Hindlimb muscle (tissue), 1 donor: ENCODE measurements at places on chromosomes 12 and 14. TPM values are rescaled to one million over a fixed set of nuclear protein-coding genes. Genes with fewer than 3 reads are reported as not detected.

GRCh38 chr12:129885287-129885686 is 18.5 kb downstream of the TMEM132D start:
- no peak for DNase-seq

The ABHD12B gene
- 1.6 TPM for polyA plus RNA-seq

DNA sequence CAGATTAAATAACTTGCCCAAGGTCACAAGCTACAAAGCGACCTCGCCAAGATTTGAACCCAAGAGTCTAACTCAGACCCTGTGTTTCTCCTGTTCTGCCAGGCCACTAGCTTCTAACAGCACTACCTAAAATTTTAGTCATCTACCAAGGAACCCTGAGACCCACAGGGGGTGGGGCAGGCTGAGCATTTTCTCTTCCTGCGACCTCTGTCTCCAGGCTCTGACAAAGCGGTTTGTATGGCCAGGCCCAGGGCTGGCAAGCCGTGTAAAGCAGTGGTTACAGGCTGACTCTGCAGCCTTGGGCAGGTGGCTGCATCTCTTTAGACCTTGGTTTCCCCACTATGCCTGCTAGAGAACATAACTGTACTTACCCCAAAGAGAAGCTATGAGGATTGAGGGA is 5.3 kb downstream of the VDR start:
- DNase-seq, result no peak

- peak; percentile 11 for DNase-seq
These were observed 1383.3 kb upstream of the TMEM132C start for GRCh38 chr12:126883697-126884096.

The ASCL1 gene
- not detected for polyA plus RNA-seq

The SLC17A8 gene
- 0.19 TPM for polyA plus RNA-seq

DNA sequence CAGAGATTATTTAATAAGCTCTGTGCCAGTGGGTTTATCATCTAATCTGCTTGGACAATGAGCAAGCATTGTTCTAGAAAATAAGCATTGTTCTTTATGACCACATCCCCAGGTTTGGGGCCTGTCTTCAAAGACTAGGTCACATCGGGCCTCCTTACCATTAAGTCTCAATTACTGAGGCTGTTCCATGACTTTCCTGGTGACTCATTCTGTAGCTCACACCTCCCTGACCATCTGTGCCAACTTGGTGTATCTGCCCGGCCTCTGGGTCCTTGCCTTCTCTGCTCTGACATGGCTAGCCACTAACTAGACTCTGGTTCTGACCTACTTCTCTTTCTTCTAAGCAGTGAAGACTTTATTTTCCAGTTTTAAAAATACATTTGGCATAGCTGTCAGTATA is 44.4 kb upstream of the PLEKHA5 start:
- DNase-seq, result no peak

The PPP2R5C gene
- 62.3 TPM for polyA plus RNA-seq

The TSHR gene
- polyA plus RNA-seq, result 0.84 TPM

The NPFF gene
- polyA plus RNA-seq, result 0.48 TPM

- no peak for DNase-seq
These were observed 41.2 kb upstream of the CRY1 start for GRCh38 chr12:107134558-107134957.

GRCh38 chr14:81386290-81386745 is 13.8 kb downstream of the STON2 start:
- DNase-seq, result no peak
